Inflammatory macrophage treated with lipopolysaccharide for 1 hour (primary cell): ENCODE measurements at places on chromosomes 13 and 19.

GRCh38 chr19:30376826-30377425 is 4.7 kb downstream of the ZNF536 start:
- DNase-seq, result no peak

DNA sequence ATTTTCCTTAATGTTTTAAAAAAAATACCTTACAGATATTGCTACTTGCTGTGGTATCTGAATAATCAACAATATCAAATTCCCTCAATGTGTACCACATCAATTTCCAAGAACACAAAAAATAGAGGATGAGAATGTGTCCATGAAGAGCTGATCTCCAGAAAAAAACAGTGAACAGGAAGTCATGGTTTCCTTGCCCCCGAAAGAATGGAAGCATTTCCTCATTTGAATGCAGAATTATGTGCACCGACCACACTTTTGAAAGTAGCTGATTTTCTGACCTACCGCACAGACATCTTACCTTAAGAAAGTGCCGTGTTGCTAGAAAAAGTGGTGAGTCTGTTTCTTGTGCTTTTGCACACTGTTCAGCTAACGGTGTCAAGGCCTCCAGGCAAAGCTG is 13.4 kb upstream of the EEF1AKMT1 start:
- DNase-seq, result no peak

DNA sequence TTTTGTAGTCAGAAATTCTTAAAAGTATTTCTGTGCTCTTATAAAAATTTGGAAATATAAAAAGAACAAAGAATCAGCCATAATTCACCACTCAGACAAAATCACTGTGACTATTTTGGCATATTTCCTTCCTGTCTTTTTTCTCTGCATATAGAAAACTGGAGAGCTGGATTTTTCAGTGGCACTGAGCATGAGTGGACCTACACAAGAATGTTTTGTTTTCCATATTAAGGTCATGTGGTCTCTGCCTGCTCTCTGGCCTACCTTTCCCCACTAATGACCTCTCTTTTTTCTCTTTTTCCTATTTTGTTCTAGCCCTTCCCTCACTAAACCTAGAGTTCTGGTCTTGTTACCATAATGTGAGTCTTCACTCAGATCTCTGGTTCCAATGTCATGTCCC is 17.6 kb upstream of the USP12 start:
- no peak for DNase-seq

DNA sequence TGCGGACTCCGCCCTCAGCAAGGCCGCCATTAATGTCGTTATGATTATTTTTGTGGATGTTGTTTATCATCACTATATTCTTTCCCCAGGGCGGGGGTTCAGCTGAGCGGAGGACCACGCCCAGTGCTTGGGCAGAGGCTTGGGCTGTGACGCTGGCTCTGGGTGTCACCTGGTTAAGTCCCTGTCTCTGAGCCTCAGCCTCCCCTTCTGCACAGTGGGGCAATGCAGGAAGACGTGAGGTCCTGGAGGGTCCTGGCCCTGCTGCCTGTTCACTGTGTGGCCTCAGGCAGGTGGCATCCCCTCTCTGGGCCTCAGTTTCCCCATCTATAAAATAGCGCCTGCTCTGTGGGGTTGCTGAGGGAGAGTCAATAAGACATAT is 32.5 kb downstream of the NFIC start:
- DNase-seq, result no peak

DNA sequence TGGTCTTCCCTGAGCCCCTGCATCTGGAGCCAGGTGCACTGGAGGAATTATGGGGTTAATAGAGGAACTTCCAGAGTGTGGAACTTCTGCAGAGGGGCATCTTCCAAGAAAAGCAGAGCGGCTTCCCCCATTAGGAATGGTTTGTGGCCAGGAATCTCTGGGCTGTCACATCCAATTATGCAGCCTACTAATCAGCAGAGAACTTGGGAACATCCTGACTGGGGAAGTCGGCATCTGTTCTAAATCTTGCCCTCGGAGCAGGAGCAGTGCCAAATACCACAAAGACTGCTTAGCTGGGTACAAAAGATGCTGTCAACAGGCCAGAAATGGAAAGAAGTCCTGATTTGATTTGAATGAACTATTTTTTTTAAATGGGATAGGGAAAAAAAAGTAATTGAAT is 435.1 kb downstream of the ZNF536 start:
- DNase-seq, result no peak

DNA sequence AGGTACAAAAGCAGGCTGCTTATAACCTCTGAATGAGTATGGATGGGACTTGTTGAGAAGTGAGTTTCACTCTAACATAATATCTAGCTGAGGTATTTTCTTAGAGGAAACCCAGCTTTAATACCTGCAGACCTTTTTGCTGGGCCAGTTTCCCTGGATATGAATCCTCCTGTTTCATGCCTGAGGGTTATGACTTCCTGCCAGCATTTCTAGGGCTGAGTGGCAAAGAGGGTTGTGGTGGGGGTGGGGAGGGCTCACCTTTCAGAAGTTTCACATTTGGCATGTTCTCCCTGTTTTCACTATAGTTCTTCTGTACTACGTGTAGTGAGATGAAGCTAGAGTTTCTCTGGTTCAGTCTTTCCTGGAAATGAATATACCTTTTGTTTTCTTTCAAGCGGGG is 73.7 kb downstream of the LACC1 start:
- no peak for DNase-seq

DNA sequence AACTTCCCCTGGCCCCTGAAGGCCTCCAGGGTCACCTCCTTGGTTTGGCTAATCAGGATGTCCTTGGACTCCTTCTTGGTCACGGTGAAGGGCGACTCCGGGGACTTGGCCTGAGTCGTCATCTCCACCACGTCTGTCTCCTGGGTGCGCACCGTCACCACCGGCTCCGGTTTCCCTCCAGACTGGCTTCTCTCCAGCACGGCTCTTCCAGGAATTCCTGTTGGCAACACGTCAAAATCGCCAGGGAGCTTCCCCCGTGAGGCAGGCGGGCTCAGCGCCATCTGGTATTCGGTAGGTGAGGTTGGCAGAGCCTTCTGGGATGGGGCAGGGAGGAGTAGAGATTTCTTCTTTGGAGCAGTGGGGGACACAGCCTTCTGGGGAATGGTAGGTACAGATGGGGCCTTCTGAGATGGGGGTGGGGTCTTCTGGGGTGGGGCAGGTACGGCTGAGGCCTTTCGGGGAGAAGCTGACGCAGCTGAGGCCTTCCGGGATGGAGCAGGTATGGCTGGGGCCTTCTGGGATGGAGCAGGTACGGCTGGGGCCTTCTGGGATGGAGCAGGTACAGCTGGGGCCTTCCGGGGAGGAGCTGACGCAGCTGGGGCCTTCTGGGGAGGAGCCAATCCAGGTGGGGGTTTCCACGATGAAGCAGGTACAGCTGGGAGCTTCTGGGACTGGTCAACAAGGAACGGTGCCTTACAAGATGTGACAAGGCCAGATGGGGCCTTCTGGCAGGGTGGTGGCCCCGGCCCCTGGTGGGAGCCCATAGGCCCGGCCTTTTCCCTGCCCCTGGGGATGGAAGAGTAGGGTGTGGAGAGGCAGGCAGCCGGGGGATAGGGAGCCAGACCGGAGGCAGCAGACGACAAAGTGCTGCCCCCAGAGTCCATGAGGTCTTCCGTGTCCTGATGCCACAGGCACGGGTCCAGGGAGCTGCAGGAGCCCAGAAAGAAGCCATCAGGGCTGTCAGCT is 3.8 kb downstream of the GARIN5B start:
- no peak for DNase-seq

DNA sequence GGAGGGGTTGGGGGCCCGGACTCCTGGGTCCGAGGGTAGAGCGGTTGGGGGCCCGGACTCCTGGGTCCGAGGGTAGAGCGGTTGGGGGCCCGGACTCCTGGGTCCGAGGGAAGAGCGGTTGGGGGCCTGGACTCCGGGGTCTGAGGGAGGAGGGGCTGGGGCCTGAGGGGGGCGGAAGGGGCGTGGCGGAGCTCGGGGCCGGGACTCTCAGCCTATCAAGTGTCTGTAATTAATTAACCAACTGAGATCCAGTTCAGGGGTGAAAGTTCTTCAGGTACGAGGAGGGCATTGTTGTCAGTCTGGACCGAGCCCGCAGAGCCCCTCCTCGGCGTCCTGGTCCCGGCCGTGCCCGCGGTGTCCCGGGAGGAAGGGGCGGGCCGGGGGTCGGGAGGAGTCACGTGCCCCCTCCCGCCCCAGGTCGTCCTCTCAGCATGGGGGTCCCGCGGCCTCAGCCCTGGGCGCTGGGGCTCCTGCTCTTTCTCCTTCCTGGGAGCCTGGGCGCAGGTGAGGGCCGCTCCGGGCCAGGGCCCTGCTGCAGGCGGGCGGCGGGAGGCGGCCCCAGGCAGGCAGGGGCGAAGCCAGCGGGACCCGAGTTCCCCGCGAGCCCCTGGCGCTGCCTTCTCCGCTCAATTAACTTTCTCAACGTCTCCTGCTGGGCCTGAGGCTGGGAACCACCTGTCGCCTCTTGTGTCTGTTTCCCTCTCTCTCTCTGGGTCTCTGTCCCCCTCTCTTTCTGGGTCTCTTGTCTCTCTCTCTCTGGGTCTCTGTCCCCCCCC is 697 bp downstream of the FCGRT start:
- no peak for DNase-seq

DNA sequence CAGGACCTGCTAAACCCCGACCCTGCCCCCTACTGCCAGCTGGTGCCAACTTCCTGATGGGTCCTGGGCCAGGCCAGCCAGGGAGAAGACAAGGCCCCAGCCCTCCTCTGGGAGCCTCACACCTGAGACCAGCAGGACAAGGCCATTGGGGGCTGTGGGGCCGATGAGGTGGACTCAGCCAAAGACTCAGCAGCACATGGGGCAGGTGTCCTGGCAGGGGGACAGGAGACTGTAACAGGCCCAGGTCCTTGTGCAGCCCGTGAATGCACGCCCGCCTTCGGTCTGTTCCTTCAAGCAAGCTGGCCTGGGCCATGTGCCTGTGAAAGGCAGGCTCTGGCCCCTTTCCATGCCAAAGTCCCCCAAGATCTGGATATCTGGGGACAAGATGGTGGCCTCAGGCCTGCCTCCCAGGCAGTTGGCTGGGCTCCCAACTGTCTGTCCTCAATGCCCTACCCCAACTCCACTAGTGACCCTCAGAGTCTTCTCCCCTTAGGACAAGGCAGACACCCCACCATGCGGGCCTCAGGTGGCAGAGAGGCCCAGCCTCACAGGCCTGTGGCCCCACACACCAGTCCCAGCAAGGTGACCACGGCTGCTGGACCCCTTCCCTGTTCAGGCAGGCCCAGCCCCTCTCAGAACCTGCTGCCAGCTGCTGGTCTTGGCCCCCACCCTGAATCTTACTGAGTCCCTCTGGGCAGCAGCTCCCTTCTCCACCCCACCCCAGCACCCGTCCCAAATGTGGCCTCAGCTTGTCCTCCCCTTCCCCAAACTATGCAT is 12.3 kb downstream of the CEACAM19 start:
- no peak for DNase-seq

GRCh38 chr13:73336773-73337172 is 278.0 kb downstream of the KLF5 start:
- no peak for DNase-seq

GRCh38 chr13:27054760-27055159 is 116.9 kb downstream of the USP12 start:
- no peak for DNase-seq

- no peak for DNase-seq
Measured at GRCh38 chr19:55554741-55555152, 9.4 kb upstream of the SBK3 start.

DNA sequence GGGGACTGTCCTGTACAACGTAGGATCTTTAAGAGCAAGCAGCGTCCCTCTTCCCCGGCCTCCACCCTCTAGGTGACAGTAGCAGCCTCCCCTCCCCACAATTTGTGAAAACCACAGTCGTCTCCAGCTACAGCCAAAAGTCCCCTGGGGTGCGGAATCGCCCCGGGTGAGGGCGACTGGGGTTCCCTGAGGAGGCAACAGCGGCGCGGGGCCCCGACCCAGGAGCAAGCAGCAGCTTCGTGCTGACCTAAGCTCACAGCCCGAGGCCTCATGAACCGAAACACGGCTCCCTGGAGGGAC is 322 bp downstream of the ZNF558 start:
- no peak for DNase-seq

DNA sequence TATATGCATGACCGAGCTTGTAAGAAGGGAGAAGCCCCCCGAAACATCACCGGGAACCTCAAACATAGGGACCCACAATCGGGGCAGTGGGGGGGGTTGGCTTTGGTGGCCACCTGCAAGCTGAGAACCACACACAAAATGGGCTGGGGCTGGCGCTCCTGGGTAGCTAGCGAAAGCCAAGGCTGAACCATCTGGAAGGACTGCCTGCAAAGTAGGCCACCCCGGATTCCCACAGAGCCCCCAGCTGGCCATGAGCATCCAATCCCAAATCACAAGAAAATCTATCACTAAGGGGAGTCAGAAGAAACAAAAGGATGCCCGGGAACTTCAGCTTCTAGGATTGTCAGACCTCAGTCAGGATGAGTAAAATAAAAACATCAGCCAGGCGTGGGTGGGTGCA is 2.8 kb upstream of the PSPN start:
- DNase-seq, result no peak

GRCh38 chr13:19382111-19382510 is 179.2 kb downstream of the TPTE2 start:
- no peak for DNase-seq

DNA sequence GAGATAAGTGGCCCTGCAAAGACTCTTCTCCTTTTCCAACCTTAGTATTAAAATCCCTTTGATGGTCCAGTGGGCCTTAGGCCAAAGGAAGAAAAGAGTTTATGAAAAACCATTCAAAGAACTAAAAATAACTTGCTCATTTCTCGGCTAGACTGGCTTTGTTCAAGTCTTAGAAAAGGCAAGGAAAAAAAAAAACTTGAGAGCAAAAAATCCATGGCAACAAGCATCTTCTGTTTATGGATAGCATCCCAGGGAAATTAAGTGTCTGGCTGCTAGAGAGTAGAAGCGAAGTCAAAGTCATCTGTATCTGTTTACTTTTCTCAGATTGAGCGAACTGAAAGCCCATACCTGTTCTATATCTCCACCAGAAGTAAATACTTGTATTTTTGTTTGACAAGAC is 129.6 kb downstream of the KCTD15 start:
- no peak for DNase-seq

DNA sequence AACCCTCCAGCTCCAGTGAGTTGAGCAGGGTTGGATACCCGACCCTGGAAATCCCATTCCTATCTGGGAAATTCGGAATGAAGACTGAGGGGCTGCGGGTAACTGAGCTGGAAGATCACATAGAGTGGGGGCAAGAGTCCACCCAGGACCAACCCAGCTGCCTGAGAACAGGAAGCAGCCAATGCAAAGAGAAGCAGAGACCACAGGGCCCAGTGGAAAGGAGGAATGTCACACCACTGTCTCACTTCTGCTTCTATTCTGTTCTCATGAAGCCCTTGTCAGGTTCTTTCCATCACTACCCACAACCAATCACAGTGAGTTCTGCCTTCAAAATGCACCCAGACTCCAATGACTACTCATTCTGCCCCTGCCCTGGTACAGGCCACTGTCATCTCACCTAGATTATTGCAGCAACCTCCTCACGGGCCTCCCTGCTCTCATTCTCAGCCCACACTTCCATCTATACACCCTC is 15.3 kb downstream of the DYRK1B start:
- DNase-seq, result no peak

GRCh38 chr19:3604987-3605343 is 1.7 kb downstream of the TBXA2R start:
- peak; percentile 29 for DNase-seq

- DNase-seq, result peak; percentile 38
Measured at GRCh38 chr13:21039097-21039800, 22.1 kb downstream of the LATS2 start.

- no peak for DNase-seq
Measured at GRCh38 chr13:27628081-27628480, 6.4 kb downstream of the POLR1D start.
